EL (cell line): ENCODE measurements at places on chromosomes 5 and 9.
A peak's percentile ranks its signal among the peaks of the same experiment; 100 is the strongest.

GRCh38 chr9:70488793-70489105 lies 74.3 kb upstream of the KLF9 start:
- peak; percentile 54 for DNase-seq

DNA sequence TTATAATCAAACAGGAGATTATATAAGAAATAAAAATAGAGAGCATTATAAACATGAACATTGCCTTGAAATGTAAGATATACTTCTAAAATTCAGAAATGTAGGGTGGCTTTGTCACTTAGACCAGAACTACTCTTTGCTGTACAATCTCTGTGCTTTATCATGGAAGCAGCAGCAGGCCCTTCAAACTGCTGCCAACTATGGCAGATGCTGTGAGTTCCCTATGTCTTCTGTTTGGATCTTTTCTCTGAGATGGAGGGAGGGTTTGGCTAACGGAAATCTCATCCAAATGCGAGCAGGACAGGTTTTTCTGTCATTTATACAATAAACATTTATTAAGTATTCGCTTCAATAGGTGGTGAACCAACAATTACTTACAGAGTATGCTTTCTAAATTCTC lies 34.8 kb upstream of the RICTOR start:
- no peak for DNase-seq

GRCh38 chr5:67652201-67652600 lies 455.6 kb upstream of the CD180 start:
- DNase-seq: no peak

DNA sequence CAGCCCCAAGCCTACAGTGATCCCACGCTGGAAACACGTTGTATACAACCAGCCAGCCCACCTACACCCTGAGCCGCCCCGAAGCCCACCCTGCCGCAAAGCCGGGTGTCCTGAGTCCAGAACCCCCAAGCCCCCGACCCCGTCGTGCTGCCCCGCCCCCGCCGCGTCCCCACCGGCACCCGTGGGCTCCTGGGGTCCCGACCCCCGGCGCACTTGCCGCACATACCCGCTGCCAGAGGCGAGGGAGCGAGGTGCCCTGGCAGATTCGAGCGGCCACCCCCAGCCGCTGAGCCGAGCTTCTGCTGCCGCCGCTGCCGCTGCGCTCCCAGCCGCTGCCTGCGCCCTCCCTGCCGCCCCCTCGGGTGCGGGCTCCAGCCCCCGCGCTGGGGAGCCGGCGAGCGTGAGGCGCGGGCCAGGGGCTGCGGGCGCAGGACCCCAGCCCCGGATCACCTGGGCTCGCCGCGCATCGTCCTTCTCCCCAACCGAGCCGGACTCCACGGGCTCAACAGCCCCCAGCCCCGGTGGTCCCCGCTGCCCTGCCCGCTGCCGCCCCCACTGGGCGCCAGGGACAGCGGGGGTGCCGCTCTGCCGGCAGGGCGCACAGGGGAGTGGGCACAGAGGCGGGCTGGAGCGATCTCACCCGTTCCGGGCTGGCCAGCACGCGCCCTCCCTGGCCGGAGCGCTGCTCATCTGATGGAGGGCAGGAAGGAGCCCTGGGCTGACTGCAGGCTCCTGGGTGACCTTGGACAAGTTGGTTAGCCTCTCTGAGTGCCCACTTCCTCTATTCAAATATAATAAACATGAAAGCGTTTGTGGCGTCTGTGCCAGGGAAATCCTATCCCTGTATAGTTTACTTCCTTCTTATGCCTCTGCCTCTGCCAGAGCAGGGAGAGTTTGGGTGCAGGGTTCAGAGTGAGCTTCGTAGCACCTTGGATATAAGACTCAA lies at the start of gene HTR4:
HTR4 (minus strand) TSS at position 692 of the 946 bp plus-strand sequence. CDS start 17,513 bp downstream, outside the sequence.
- no peak for DNase-seq

- no peak for DNase-seq
These were observed 170.0 kb downstream of the SEC61B start for GRCh38 chr9:99391937-99392594.

DNA sequence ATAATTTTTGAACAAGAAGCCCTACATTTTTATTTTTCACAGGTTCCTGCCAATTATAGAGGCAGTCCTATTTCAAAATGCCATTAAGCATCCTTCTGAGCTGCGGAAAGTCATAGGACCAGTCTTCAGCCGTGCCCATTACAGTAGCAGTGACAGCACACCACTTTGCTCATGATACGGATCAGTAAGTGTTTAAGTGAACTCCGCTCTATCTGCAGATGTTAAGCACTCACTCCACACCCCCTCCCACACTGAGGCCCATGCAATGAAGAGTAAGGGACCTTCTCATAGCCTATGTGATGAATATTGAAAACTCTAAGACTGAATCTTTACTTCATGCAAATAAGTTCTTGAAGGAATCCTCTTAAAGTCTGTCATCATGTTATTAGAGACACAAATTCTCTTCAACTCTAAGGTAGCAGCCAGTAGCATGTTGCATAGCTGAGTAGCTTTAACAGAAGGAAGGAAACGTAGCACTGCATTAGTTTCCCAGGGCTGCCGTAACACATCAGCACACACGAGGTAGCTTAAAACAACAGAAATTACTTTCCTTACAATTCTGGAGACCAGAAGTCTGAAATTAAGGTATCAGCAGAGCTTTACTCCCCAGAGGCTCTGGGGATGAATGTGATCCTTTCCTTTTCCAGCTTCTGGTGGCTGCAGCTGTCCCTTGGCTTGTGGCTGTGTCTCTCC lies 20.3 kb upstream of the TAF11L2 start:
- DNase-seq: no peak

DNA sequence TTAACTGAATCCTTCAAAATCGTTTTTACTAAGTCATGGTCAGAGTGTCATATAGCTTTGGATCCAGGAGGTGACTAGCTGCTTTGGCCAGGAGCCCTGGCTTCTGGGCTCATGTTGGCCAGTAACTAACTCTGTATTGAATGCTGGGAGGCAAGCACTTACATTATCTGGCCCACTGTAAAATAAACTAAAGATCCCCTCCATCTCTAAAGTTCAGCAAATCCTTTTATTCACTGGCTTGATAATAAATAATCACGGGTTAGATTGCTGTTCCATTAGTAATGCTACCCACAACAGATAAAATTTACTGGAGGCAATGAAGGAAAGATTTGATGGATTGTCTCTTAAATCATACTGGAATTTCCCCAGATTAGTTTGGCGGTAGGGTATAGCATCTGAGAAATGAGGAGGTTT lies 382.2 kb upstream of the TLE4 start:
- DNase-seq: peak; percentile 88

DNA sequence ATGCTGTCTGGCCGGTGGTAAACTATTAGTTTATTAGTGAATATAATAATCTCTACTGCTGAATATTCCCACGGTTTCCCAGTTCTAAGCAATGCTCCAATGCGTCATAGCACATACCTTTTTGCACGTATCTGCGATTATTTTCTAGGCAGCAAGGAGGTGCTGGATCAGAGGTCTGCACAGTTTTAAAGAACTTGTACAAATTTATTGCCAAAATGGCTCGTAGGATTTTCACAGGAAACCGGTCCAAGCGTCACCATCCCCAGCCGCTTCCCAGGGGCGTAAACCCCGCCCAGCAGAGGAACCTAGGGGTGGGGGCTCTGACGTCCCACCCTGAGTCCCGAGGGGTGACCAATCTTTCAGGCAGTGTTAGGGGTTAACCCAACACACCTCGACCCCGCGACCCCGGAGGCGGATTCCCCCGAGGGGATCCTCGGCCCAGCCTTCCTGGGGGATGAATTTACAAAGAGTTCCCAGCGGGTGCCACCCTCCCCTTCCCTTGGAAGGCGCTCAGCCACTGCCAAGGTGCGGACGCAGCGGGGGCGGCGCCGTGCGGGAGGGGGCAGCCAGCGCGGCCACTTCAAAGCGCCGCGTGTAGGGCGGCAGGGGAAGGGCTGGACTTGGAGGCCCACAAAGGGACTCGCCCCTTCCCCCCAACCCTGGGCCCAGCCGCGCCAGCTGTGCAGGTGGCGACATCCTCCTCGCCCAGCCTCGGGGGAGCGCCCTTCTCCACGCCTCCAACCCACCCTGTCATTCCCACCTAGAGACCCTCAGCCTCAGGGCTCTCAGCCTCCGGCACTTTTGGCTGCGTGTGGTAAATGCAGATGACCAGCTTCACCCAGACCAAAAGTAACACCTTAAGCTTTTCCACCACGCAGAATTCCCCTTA lies 43.5 kb upstream of the TCF7 start:
- peak; percentile 9 for DNase-seq

DNA sequence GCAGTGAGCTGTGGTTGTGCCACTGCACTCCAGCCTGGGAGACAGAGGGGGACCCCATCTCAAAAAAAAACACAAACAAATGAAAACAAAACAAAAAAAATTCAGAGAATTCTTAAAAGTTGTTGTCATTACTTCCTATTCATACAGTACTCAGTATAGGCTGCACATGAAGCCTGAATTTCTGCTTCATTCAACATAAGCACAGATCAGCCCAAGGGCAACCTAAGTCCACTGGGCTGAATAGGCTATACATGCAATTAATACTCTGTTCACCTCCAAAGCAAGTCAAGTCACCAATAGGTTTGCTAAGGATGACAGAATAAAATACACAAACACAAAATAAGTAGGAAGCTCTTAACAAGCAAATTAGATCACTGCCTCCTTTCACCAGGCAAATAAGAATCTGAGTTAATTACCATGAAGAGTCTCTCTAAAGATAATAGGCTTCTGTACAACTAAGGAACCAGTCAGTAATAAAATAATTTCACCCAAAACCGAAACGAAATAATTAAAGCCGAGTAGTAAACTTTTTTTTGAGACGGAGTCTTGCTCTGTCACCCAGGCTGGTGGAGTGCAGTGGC lies 18.7 kb downstream of the UBTD2 start:
- no peak for DNase-seq

DNA sequence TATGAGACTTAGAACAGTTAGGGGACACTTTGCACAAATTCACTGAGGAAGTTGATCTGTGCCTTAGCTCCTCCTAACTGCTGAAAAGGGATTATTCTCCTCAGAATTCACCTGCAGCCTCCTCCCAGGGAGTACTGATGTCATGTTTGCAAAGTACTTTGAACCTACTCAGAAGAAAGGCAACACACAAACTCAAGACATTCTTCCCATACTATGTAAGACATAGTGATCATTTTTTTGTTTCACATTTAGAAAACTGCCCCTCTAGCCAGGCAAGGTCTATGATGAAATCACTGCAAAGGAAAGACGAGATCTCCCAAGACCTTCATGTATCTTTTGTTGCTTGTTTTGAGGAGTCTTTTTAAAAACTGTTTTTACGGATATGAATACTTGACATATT lies 10.6 kb upstream of the VLDLR start:
- DNase-seq: peak; percentile 49

- peak; percentile 98 for DNase-seq
These were observed 28.1 kb downstream of the NEK6 start for GRCh38 chr9:124285903-124286291.

GRCh38 chr5:169029037-169029436 lies 271.9 kb downstream of the SLIT3 start:
- no peak for DNase-seq

GRCh38 chr5:120388016-120388781 lies 75.9 kb upstream of the PRR16 start:
- DNase-seq: peak; percentile 94

GRCh38 chr5:67648201-67648671 lies 451.6 kb upstream of the CD180 start:
- peak; percentile 64 for DNase-seq

DNA sequence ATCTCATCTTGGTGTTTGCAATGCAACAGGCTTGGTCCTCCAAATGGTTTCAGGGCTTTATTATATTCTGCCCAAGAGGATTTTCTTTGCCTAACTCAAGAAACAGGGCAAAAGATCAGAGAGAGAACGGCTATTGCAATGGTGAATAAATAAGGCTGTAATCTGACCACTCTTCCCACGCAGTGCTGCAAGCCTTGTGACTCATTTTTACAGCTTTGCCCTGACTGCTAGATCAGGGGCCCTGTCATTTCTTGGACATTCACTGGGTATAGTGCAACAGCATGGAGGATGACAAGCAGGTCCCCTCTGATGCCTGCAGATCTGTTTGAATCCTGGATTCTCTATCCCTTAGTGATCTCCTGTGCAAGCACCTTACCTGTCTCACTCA lies 459.1 kb downstream of the EBF1 start:
- peak; percentile 81 for DNase-seq

- no peak for DNase-seq
These were observed 47.2 kb downstream of the CMYA5 start for GRCh38 chr5:79736528-79737514.

DNA sequence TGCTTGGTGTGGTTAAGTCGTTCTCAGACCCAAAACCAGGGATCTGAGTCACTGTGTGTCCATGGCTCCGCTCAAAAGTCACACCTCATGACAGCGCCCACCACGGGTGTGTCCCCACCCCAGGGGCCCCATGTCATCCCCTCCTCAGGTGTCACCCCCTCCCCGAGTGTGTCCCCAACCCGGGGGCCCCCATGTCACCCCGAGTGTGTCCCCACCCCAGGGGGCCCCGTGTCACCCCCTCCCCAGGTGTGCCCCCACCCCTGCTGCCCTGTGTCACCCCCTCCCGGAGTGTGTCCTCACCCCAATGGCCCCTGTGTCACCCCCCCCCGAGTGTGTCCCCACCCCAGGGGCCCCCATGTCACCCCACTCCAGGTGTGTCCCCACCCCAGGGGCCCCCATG lies 5.1 kb downstream of the LRRC14B start:
- no peak for DNase-seq

DNA sequence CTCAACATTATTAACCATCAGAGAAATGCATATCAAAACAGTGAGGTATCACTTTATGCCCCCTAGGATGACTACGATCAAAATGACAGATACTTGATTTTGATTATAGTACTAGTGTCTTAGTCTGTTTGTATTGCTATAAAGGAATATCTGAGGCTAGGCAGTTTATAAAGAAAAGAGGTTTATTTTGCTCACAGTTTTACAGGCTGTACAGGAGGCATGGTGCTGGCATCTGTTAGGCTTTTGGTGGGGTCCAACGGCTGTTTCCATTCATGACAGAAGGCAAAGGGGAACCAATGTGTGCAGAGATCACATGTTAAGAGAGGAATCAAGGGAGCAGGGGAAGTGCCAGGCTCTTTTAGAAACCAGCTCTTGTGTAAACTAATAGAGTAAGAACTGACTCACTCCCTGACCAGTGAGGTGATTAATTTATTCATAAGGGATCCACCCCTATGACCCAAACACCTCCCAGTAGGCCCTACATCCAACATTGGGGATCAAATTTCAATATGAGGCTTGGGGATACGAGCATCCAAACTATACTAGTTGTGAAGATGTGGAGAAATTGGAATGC lies 16.0 kb upstream of the AFF4 start:
- DNase-seq: peak; percentile 30

GRCh38 chr5:82384034-82384750 lies 106.0 kb upstream of the RPS23 start:
- no peak for DNase-seq
